ENCODE measurements at places on chromosomes 3 and 15.

- DNase-seq = no peak
These were observed 22.4 kb downstream of the GJD2 start for GRCh38 chr15:34732430-34732829.

- no peak for DNase-seq
These were observed 1031.7 kb upstream of the CFAP20DC start for GRCh38 chr3:60081381-60082095.

GRCh38 chr15:99212406-99212805 lies 37.0 kb downstream of the TTC23 start:
- DNase-seq = peak; percentile 32

DNA sequence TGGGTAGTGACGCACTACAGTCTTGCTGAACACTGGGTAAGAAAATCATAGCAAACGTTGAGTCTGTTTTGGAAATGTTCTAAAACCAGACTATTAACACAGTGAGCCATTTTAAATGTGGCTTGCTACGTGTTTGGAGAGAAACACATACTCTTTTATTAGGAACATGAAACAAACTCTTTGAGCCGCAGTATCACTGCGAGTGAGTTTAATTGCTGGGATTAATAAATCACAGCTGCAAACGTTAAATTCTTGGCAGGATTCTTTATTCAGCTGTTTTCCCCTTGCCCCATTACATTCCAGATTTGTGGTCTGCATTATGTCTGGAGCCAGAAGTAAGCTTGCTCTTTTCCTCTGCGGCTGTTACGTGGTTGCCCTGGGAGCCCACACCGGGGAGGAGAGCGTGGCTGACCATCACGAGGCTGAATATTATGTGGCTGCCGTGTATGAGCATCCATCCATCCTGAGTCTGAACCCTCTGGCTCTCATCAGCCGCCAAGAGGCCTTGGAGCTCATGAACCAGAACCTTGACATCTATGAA lies 33.6 kb downstream of the BTD start:
- DNase-seq = peak; percentile 96

- DNase-seq = no peak
These were observed 1.7 kb downstream of the THSD4 start for GRCh38 chr15:71116942-71117341.

DNA sequence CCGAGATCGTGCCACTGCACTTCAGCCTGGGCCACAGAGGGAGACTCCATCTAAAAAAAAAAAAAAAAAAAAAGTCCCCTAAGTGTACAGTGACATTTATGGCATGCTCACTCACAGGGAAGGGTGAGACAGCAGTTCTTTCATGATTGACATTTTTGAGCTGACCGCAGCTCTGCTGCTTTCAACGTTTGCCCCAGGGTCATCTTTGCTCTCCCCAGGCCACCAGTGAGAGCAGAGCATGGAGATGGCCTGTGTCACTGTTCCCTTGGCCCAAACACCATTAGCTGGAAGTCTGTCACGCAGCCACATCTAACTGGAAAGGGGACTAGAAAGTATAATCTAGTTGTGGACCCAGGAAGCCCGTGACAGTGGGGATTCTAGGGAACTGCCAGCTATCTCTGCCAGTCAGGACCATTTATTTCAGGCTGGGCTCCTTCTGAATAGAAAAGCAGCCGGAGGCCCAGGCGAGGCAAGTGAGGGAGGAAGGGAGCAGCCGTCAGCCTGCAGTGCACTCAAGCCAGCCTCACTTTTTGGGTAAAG lies 193.4 kb upstream of the HES1 start:
- DNase-seq = no peak

DNA sequence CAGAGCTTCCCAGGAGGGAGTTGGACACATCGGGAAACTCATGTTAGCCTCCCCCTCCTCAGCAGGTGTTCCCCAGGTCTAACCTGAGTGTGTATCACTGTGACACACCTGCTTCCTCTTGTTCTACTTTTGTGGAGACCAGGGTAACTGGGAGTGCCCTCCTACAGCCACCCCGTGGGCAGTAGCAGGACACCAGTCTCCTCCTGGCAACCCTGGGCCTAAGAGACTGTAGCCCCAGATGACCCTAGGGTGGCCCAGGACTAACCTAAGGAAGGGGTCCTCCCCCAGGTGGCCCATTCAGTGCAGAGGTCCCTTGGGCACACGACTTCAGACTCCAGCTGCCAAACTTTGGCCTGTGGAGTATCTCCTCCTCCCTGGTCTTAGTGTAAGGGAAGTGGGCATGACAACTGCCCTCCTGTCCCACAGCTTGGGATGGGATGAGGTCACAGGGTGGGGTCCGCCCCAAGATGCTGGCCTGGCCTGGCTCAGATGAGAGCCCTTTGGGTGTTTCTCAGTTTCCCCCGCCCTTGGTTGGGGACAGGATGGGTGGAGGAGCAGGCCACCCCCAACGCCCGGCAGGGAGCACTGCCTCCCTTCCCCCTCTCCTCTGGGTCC lies 4.8 kb downstream of the CSK start:
- no peak for DNase-seq

GRCh38 chr3:46187876-46188275 lies 20.2 kb downstream of the CCR1 start:
- peak; percentile 33 for DNase-seq

DNA sequence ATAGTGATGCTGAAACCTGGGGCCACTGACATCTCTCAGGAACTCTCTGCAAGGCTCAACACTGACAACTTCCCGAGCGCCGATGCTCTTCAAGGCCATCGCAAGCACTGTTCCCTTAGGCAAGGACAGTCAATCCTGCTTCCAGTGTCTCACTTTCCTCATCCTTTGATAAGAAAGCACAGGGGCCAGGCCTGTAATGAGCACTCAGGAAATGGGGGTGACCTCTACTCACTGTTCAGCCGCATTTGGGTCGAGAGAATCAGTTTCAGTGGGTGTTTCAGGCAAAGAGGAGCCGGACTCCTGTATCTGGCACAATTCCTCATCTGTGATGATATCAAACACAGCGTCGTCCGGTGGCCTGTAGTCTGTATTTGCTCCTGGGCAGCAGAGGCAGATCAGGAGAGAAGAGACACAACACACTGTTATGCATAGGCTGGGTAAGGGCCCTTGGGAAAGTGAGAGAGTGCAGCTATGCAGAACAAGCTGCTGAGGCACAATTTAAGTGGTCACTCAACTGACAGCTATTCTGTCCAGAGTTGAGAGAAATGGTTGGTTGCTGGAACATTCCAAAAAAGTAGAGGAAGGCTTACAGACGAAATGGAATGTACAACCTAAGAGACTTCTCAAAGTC lies 11.9 kb downstream of the CXCR6 start:
- no peak for DNase-seq

- peak; percentile 25 for DNase-seq
These were observed 32.4 kb downstream of the PEAK1 start for GRCh38 chr15:77387365-77388105.

- no peak for DNase-seq
These were observed 32.2 kb downstream of the RIOX2 start for GRCh38 chr3:97940034-97940433.

- no peak for DNase-seq
These were observed 328.5 kb downstream of the MECOM start for GRCh38 chr3:169334991-169335390.

GRCh38 chr3:53234130-53234840 lies 21.5 kb downstream of the TKT start:
- no peak for DNase-seq

- DNase-seq = no peak
These were observed 175.9 kb downstream of the RPLP1 start for GRCh38 chr15:69628256-69629093.

DNA sequence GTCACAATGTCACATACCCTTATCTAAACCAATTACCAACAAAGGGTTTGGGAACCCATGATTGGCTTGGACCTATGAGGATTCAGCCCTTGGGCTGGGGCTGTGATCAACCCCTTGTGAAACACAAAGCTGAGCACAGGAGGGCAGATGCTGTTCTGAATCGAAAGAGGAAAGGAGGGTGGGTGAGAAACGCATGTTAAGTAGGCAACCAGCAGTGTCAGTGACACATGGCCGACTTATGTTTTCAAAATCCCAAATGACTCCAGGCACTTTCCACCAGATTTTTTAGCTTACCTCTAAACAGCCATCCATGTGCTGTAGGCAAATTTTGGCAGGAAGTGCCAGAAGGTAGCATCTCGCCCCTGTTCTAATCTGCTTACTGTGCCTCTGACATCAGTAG lies 34.1 kb upstream of the KLHL25 start:
- DNase-seq = no peak

GRCh38 chr3:123559040-123559861 lies 25.6 kb downstream of the HACD2 start:
- DNase-seq = peak; percentile 41

Data from fibroblast of skin of abdomen (primary cell).